ENCODE measurements at places on chromosomes 5 and 9.

GRCh38 chr9:16501141-16501540, 369.3 kb downstream of the BNC2 start:
- no peak for DNase-seq

DNA sequence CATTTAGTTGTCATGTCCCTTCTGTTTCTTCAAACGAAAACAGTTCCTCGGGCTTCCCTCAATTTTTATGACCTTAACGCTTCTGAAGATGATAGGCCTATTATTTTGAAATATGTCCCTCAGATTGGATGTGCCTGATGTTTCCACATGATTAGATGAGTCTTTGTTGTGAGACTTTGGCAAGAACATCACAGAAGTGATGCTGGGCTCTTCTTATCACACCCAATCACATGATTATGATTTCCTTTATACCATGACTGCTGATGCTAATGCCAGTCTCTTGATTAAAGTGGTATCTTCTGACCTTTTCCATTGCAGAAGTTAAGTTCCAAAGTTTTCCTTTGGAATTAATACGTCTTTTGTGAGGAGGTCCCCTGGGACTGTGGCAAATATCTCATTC, 175.7 kb downstream of the SAXO1 start:
- DNase-seq = no peak

GRCh38 chr5:59146729-59147128, 563.9 kb downstream of the RAB3C start:
- no peak for DNase-seq

DNA sequence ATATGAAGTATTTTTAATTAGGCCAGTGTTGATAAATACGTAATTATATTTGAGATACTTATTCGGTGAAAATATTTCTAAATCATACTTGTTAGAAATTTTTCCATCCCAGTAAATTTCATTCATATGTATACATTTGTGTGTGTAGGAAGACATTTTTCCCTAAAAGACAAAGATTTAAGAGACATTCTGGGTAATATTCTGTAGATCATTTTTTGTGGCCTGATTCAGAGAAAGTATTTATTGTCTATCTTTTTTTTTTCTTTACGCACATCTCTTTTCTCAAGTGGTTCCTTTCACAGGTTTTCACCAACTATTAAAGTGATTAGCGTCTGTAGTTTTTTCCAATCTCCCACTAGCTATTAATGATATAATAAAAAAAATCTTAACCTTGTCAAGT, 224.1 kb downstream of the MEF2C start:
- no peak for DNase-seq

GRCh38 chr9:136241542-136241941, 4.1 kb downstream of the QSOX2 start:
- DNase-seq = no peak

DNA sequence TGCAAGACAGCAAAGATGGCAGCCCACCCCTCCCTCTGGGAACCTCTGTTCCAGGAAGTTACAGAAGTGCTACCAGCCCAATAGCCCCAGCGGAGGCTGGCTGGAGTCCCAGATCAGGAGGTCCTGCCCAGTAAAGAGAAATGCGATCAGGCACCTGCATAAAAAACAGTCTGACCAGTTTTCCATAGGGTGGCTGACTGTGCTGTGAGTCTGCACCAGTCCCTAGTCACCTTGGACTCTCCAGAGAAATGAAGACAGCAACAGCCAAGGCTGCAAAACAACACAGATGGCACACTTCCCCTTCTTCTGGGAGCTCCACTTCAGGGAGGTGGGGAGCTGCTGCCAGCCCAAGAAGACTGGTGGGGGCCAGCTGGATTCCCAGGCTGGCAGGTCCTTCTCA, 265.5 kb upstream of the PCSK5 start:
- no peak for DNase-seq

GRCh38 chr5:88694023-88694679, 188.8 kb downstream of the MEF2C start:
- DNase-seq = no peak

GRCh38 chr5:177132136-177133095, 1.2 kb upstream of the NSD1 start:
- DNase-seq = no peak

DNA sequence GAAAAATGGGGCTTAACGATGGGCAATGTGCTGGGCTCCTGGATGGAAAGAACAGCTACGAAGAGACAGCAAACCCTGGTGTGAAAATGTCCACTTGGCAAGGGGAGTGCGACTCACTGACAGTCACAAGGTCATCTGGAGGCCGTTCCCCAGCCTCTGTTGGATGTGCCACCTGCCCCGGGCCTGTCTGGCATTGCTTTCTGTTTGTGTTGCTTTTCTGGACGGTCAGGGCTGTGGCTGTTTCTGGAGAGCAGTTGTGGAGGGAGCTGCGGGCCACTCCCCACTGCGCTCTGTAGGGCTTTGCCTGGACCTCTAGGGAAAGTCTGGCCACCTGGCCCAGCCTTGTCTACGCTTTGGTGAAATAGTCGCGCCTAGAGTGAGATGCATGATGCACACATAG, 185.3 kb downstream of the IRX1 start:
- DNase-seq = no peak

GRCh38 chr9:75175395-75175794, 87.1 kb downstream of the OSTF1 start:
- DNase-seq = no peak
